ENCODE measurements at places on chromosomes 1 and 21. TPM values are rescaled to one million over a fixed set of nuclear protein-coding genes. Genes with fewer than 3 reads are reported as not detected.
A peak's percentile ranks its signal among the peaks of the same experiment; 100 is the strongest.

GRCh38 chr1:4880626-4881025 lies 226.2 kb downstream of the AJAP1 start:
- DNase-seq, result no peak

DNA sequence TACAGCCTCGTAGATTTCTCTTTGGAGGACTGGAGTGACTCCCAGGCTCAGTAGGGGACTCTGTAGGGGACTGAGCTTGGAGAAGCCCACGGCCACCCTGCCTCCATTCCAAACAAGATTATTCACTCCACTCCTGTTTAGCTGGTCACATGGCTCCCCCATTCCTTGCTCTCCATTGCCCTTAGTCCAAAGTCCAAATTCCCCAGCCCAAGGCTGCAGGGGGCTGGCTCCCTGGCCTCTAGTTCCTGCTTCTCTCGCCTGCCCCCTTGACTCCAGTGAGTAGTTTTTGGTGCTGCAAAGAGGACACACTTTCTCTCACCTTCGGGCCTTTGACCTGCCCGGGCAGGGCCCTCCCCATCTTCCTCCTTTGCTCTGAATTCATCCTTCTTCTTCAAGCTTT lies 403.3 kb downstream of the KIF26B start:
- DNase-seq, result no peak

GRCh38 chr1:205690122-205690756 lies 9.9 kb upstream of the SLC45A3 start:
- no peak for DNase-seq

GRCh38 chr1:84691122-84691783 lies 992 bp upstream of the SSX2IP start:
- peak; percentile 30 for DNase-seq

GRCh38 chr1:244137725-244138124 lies 86.6 kb downstream of the ZBTB18 start:
- no peak for DNase-seq

- DNase-seq, result no peak
Measured at GRCh38 chr1:6134206-6134605, 45.9 kb downstream of the CHD5 start.

DNA sequence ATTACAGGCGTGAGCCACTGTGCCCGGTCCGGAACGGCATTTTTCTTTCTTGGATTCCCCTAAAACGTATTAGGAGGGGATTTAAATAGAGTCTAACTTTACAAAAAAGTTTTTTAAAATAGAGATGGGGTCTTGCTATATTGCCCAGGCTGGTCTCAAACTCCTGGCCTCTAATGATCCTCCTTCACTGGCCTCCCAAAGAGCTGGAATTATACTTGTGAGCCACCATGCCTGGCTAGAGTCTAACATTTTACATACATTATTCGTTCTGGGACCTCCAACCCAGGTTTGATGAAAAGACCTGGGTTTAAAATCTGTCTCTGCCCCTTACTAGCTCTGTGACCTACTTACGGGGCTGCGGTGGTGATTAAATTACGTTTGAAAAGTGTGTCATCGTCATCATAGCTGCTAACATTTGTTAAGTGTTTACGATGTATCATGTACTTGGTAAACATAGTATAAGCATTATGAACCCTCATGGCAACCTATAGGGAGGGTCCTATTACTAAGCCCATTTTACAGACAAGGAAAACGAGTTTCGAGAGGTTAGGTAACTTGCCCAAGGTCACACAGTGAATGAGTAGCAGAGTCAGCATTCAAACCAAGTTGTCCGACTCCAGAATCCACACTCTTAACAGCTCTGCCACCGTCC lies 24.5 kb downstream of the PLEKHM2 start:
- DNase-seq, result no peak

GRCh38 chr21:44887807-44888580 lies 14.5 kb upstream of the PTTG1IP start:
- no peak for DNase-seq

DNA sequence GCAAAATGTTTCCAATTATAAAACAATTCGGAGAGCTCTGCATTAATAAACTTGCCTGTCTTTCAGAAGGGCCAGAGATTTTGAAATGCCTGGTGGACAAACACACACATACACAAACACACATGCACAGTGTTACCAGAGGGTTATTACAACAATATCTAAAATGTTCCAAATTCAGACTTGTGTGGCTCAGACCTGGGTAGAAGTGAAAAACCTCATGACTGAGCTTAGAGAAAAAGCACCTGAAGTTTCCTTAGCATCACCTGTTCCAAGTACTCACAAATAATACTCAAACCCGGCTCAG lies 247.9 kb downstream of the FOXD2 start:
- no peak for DNase-seq

Gene TSPEAR
- not detected for total RNA-seq

Gene ATP5PO
- total RNA-seq, result 70.1 TPM

Gene SPSB1
- total RNA-seq, result 11.9 TPM

Gene C1orf185
- not detected for total RNA-seq

Gene TLR5
- total RNA-seq, result 0.38 TPM

Gene OR2T29
- total RNA-seq, result not detected

Data from HT-29 (cell line).